ENCODE measurements at places on chromosomes 3 and 15. TPM values are rescaled to one million over a fixed set of nuclear protein-coding genes. Genes with fewer than 3 reads are reported as not detected.
A peak's percentile ranks its signal among the peaks of the same experiment; 100 is the strongest.

GRCh38 chr3:142210608-142211007 lies 14.8 kb downstream of the GK5 start:
- DNase-seq: no peak

GRCh38 chr3:50242851-50243542 lies 7.0 kb downstream of the GNAI2 start:
- DNase-seq: peak; percentile 89

- no peak for DNase-seq
These were observed 27.3 kb downstream of the ENTPD3 start for GRCh38 chr3:40414270-40414669.

DNA sequence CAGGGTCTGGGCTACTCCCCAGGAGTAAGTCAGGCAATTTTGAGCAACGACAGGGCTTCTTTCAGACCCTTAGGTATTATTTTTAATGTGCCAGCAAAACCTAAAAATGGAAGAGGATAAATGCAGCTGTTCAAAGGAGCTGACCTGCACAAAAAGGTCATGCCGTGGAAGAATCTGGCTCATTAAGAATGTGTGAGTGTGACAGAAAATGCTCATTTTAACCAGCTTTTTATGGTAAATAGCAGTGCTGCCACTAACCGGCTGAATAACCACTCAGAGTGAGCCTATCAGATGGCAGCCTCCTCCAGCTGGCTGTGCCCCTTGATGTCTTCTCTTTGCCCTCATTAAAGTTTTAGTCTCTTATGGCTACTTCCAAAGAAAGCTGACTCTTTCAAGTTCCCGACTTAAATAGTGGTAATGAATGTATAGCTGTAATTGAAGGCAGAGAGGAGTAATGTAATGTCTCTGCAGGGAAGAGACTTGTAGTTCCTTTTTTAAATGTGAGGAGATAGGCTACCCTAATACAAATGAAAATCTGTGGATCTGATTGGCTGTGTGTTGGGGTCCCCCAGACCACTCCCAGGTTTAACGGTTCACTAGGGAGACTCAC lies 9.5 kb upstream of the FSTL1 start:
- no peak for DNase-seq

CHRD gene
- total RNA-seq: 2.1 TPM
